Epithelial cell of prostate (primary cell): ENCODE measurements at places on chromosomes 4 and X.

- DNase-seq: no peak
Measured at GRCh38 chr4:158033416-158034120, 139.3 kb downstream of the GASK1B start.

GRCh38 chr4:89324671-89325070, 17.1 kb upstream of the GPRIN3 start:
- DNase-seq: no peak

DNA sequence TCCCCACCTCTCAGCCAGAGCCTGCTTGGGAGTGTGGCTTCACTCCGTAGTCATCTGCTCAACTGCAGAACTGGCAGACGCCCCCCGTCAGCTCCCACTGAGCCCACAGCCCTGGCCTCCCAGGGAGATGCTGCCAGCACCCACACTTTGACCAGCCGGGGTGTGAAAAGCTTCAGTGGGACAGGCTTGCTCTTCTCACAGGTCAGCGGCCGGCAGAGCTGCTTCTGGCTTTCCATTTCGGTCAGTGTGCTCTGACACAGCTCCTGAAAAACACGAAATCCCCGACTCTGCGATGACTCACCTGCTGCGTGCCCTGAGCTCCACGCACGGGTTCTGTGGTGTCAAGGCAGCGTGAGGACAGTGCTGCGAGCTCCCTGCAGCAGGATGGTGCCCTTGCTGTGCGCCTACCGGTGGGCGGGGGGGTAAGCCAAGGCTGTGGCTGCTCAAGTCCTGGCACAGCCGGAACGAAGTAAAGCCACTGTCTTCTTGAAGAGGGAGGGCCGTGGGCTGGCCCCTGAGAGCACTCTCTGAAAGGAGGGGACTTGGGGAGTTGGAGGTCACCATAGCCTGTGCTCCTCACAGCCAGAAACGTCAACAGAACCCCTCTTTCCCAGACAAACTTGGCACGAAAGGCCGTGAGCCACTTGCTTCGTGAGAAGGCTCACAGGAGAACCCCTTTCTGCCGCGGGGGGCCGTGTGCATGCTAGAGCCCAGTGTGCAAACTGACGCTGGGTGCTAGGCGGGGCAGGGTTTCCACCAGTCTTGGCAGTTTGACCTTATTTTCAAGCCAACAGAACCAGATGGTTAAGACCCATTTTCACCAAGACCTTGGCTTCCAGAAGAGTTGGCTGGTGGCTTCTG, 23.6 kb downstream of the NOP14 start:
- DNase-seq: no peak

DNA sequence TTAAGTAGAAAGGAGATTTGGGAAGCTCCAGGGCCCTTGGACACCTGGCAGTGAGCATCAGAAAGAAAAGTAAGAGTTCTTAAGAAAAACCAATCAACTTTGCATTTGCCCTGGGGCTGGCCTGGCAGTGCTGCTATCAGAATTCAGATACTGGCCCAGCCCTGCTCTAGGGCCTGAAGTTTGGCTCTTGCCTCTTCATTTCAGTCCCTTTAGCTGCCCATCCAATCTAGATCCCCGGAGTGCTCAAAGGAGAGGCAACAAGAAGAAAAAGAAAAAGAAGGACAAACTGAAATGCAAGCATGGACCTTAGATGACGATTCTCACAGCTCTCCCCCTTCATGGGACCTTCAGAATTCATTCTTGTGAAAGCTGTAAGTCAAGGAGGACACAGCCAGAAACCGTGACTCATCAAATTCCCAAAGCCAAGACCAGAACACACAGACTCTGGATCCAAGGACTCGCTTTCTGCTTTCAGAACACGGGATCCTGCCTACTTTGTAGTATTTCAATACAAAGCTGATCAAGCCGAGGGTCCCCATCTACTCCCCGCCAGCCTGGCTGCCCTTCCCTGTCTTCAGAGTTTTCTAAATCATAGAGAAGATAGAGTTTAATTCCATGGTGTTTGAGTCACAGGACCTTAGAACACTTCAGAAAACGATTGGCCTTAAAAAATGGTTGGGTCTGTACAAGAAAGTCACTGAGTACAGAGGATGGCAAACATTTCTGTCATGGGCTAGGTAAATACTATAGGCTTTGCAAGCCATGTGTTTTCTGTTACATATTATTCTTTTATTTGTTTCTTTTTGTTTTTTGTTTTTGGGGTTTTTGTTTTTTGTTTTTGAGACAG, 103.7 kb downstream of the RBM47 start:
- DNase-seq: peak; percentile 39

- no peak for DNase-seq
Measured at GRCh38 chrX:43559644-43560043, 96.5 kb upstream of the MAOA start.

GRCh38 chr4:31104577-31104976, 384.4 kb downstream of the PCDH7 start:
- no peak for DNase-seq

DNA sequence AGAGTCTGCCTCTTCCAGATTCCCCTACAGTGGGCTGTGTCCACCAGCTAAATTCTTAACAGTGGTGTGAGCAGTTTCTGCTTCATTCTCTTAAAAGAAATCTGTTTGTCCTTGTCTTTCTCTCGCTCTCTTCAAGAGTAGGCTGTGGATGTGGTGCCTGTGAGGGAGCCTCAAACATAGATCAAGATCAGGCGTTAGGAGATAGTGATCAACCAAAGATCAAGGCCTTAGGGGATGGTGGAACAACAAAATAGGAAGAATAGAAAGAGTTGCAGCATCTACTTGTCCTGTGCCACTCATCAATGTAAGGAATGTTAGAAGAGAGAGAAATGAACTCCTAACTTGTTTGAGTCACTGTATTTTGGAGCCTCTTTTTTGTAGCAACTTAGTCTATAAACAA, 144.2 kb downstream of the AASDH start:
- no peak for DNase-seq

DNA sequence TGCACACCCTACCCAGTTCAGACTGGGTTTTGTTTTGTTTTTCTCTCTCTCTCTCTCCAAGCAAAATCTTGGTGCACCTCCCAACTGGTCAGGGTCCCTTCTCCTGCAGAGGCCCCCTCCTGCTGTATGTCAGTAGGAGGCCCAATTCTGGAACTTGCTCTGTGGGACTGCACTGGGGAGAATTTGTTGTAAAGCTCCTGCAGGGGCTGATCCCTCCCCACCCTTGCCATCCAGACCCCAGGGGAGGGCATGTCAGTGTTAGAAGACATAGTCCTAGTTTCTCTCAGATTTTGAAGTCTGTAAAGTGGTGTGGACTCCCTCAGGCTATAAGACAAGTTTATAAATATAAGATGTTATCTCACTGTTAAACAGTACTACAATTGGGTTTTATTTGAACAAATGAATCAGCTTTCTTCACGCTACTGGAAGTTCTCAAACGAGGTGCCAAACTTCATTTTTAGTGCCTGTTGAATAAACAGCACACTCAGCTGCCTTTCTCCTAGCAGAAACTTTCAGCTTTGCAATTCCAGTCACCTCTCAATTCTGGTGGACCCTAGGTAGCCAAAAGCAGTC, 88.6 kb upstream of the FRMPD3 start:
- peak; percentile 0 for DNase-seq

DNA sequence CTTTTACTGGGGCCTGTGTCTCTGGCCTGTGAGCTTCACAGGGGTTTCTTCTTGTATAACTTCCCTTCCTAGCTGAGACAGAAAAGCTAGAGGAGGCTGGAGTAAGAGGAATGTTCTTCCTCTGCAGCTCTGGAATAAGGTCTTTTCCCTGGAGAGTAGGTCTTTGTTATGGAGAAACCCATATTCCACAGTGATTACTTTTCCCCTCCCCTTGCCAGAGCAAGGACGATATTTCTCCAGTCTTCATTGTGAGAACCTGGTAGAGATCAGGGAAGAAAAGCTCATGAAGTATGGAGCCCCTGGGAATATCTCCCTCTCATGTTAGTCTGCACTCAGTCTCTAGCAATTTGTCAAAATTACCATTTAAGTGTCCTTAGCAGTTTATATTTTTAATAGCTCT, 18.7 kb upstream of the GLRB start:
- DNase-seq: no peak

- no peak for DNase-seq
Measured at GRCh38 chrX:96841325-96841724, 42.4 kb upstream of the RPA4 start.

- DNase-seq: no peak
Measured at GRCh38 chrX:95071052-95071451, 1397.0 kb downstream of the FAM133A start.

- DNase-seq: no peak
Measured at GRCh38 chr4:185955826-185956543, 113.0 kb upstream of the TLR3 start.

GRCh38 chr4:22440999-22441398, 74.9 kb downstream of the ADGRA3 start:
- no peak for DNase-seq

DNA sequence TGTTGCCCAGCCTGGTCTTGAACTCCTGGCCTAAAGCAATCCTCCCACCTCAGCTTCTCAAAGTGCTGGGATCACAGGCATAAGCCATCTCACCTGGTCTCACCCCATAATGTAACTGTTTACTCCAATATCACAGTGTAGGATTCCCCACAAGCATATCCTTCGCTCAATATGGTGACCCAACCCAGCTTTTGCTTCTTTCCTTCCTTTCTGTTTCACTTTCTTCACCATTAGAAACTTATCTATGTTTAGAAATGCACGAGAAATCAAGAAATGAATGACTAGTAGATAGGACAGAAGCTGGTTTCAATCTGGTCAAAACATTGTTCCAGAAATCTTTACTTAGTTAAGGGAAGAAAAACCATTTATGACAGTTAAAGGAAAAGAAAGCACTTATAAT, 18.9 kb downstream of the TSPAN5 start:
- no peak for DNase-seq

- no peak for DNase-seq
Measured at GRCh38 chr4:145935253-145936141, 3.1 kb downstream of the ZNF827 start.

GRCh38 chr4:82569727-82570126, 7.9 kb upstream of the TMEM150C start:
- no peak for DNase-seq

- DNase-seq: no peak
Measured at GRCh38 chr4:166077782-166078181, 204.7 kb downstream of the TLL1 start.

DNA sequence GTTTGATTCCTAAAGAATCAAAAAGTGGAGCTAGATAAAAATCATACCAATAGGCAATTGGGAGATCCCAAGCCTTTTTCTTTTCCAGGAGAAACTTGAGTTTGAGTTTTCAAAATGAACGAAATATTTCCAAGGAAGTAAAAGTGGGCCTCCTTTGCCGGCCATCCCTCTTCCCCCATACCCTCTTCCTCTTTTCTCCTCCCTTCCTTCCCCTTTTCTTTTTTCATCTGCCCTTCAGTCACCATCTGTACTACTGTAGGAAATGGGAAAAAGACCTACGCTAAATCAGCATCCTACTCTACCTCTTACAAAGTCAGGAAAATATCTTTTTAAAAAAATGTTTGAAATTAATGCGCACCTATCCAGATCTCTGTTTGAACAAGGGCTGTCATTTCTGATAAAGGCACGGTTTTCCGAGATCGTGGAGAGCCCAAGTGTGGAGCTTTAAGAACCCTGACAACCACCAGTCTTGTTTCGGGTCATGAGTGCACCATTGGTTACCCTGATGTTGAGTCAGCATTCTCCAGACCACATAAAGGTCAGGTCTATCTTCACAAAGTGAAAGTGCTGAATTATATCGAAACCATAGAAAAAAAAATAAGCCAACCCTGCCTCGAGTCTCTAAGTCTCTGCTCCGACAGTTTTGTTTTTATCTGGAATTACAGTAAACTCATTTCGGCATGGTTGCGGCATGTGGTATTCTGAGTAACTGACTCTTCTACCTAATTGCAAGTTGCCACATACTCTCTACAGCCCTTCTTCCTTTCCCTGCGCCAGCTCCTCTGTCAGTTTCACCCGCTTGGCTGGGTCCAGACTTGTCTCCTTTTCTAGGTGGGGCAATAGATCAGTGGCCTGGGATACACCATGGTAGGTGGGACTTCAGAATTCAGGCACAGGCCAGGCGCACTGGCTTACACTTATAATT, 140.2 kb upstream of the KLF3 start:
- DNase-seq: no peak

- DNase-seq: no peak
Measured at GRCh38 chr4:173520921-173521466, 9.0 kb downstream of the HAND2 start.

- DNase-seq: no peak
Measured at GRCh38 chrX:7316887-7317286, 168.9 kb upstream of the PUDP start.

DNA sequence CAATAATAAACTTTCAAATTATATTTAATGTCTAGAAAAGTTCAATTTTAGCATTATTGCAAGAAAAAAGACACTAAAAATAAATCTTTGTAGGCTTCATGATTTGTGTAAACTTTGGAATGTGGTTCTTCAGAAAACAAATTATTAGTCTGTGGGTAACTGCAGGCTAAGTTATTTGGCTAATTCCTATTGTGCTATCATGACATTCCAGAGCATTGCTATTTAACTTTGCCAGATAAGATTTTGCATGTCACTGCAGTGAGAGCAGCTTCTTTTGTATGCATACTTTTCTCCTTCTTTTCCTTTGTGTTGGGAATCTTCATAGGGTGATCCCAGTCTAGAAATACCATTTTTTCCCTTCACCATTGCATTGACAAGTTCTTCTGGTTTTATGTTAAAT, 130.0 kb downstream of the AWAT2 start:
- DNase-seq: no peak

DNA sequence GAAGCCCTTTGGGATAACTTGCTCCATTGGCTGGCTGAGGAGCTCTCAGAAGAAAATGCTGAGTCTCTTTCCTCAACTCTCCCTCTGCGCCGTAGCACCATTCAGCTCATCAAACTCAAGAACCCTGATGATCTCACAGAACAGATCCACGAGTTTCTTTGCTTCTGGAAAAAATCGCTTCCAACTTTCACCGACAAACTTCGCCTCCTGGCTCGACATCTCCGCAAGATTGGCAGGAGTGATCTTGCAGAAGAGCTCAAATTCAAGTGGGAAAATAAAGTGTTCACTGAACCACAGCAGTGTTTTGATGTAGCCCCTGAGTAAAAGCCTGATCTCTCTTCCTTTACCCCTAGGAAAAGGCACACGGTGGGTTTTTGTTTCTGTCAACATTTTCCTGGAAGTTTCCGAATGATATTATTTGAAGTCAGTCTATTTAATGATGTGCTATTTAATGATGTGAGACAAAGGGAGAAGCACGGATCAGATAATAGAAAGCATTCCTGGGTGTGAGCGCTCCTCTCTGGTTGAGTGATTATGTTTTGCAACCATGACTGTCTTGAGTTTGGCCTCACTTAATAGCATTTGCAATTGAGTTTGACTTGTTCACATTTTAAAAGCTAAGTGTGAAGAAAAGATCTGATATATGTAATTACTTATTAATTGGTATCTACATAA, 62.2 kb downstream of the DTHD1 start:
- DNase-seq: no peak

GRCh38 chr4:8840006-8840793, 31.4 kb downstream of the HMX1 start:
- DNase-seq: no peak

GRCh38 chrX:8820910-8821527, 19.8 kb upstream of the FAM9A start:
- no peak for DNase-seq
